ENCODE measurements at places on chromosomes 6 and 20.

DNA sequence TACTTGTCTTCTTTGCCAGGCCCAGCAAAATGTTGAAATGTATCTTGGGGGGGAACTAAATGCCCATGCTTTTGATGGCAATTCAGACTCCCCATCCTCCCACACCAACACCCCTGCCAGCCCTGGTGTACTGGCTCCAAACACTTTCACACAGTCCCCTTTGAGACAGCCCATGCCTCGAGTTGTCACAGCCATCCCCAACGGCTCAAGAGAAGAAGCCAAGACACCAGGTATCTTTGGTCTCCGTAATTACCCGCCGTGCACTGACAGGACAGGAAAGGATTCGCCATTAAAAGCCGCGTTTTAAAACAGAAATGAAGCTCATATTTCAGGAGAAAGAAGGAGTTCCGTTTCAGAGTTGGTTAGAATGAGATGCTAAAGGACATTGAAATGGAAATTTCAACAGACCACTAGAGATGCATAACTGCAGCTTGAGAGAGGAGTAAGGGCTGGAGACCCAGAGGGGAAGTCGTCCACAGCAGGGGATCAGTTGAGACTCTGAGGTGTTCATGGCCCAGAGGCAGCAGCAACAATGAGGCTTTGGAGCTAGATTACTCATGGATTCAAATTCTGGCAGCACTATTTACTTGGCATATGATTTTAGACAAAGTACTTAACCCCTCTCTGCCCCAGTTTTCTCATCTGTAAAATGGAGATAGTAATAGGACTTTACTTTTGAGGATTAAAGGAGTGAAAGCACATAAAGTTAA, 63.5 kb upstream of the ADGRF1 start:
- no peak for DNase-seq

GRCh38 chr6:30898750-30899360, 9.2 kb upstream of the GTF2H4 start:
- no peak for DNase-seq

DNA sequence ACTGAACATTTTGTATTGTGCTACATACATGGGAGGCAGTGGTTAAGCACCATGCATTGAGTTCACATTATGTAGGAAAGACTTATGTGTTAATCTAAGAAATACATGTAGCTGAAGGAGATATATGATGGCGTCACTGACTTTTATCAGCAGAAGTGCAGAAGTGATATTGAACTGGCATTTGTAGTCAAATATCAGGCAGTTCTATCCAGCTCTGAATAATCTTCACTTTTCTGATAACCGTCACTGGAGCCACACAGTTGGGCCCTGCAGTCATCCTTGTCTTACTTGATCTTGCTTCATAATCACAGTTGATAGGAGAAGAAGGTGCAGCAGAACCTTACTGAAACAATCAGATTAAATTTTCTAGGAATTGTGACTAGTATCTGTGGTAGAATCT, 26.4 kb downstream of the CRISP1 start:
- no peak for DNase-seq

GRCh38 chr6:113742342-113742741, 114.8 kb upstream of the MARCKS start:
- no peak for DNase-seq

DNA sequence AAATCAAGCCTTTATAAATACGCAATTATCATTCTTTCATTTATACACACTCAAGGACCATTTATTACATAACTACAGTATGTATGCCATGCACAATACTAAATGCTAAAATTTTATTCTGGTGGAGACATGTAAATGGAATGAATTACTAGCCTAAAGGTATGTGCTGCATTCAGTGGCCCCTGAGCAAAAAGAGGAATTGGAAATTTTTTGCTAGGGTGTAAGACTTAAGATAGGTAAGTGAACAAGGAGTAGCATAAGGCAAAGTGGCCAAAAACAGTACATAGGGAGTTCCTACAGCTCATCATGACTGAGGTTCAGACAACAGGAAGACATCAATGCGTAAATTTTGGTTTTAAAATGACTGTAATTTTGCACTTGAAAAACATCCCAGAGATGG, 2.3 kb upstream of the MTFR2 start:
- no peak for DNase-seq

GRCh38 chr20:1075616-1076015, 42.8 kb upstream of the PSMF1 start:
- DNase-seq, result no peak

Measured in activated CD8-positive, alpha-beta memory T cell treated with anti-CD3 and anti-CD28 coated beads for 1 hour (primary cell).